Activated T-helper 1 cell treated with anti-CD3 and anti-CD28 coated beads, Interleukin-12 subunit alpha, Interleukin-12 subunit beta, Interleukin-2, Interleukin-4 antibody, amounts not matched to agents 30 ng/mL and 10 ng/mL and 1 ng/mL, durations not matched to agents 14 hours and 24 hours and 36 hours (primary cell): ENCODE measurements at places on chromosomes 5 and 9.

- DNase-seq, result peak; percentile 26
These were observed 272.7 kb upstream of the PANK3 start for GRCh38 chr5:168851902-168852321.

DNA sequence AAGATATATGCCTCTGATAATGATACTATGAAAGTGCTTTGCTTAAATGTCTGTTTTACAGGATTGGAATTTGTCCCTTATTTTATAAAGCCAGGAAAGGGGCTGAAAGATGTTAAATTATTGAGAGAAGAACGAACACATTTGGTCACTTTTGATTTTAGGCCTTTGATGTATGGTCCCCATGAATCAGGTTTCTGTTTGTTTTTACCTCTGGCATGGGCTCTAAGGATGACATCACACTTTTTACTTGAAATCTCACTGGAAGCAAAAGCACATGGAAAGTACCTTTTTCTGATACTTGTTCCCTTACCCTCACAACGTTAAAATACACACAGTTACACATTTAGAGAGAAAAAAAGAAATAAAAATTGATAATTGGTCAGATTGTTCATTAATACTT is 6.9 kb downstream of the OTULIN start:
- DNase-seq, result no peak

- DNase-seq, result no peak
These were observed at the start of gene RNF180 for GRCh38 chr5:64165500-64166200. RNF180 (plus strand) TSS chr5:64165843; CDS start chr5:64200808, 34,965 bp downstream.

DNA sequence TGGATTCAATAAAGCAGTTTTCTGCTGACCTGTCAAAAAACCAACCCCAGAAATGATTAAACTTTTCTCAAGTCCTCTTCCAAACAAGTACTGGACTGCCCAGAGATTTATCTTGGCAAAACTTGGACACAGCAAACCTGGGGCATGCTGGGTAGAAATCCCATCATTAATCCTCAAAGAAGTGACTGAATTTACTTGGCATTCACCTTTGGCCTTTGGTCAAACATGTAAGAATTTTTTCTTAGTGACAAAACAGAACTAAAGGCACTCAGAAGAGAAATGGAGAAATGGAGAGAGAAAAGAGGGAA is 248.6 kb upstream of the NREP start:
- no peak for DNase-seq

- no peak for DNase-seq
These were observed 145.5 kb downstream of the PAX5 start for GRCh38 chr9:36888551-36888950.

DNA sequence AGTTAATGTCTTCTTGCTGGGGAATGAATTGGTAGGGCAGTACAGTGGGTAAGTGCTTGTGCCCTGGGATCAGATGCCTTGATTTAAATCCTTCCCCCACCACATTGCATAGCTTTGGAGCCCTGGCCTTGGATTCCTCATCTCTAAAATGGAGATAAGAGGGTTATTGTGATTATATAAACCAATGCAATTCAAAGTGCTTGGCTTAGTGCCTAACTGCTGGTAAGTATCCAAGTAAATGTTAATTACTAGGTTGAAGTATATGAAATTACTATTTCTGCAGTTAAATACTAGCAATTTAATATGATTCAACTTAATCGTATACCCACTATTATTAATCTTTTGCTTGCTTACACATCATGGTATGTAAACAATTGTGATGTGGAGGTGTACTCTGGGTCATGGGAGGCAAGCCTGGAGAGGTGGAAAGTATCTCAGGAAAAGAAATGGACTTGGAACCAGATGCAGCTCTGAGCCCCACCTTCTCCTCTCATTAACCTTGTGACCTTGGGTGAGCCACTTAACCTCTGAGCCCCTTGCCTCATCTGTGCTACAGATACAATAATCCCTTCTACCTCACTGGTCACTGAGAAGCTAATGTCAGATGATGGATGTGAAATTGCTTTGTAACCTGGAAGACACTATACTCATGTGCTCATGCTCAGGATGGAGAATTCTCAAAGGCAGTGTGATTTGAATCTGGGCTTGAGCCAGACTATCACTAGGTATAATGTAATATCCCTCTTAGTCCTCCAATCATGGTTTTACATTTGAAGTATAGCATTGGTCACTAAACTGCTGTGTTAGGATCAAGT is 23.8 kb downstream of the NEUROG1 start:
- no peak for DNase-seq

- DNase-seq, result no peak
These were observed 76.6 kb upstream of the NR4A3 start for GRCh38 chr9:99745085-99745484.

DNA sequence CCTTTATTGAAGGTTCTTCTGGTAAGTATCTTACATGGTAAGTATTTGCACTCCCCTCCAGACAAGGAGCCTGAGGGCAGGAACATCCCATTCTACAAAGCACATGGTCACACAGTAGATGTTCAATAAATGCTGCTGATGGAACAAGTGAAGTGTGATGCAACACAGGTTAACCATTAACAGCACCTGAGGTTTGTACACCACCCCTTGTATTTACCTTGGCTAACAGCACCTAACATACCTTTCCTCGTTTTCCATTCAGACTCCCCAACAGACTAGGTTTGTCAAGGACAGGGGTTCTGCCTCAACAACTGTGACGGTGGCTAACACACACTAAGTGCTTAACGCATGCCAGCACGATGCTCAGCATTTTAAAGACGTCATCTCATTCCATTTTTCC is 213.6 kb downstream of the MAPKAP1 start:
- no peak for DNase-seq

- DNase-seq, result no peak
These were observed 104.3 kb downstream of the PDE6A start for GRCh38 chr5:149840226-149840825.

DNA sequence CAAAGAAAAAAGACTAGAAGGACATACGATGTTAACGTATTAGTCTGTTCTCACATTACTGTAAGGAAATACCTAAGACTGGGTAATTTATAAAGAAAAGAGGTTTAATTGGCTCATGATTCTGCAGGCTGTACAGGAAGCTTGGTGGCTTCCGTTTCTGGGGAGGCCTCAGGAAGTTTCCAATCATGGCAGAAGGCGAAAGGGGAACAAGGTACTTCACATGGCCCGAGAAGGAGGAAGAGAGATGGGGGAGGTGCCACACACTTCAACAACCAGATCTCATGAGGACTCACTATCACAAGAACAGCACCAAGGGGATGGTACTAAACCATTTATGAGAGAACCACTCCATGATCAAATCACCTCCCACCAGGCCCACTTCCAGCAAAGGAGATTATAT is 110.1 kb downstream of the CARTPT start:
- DNase-seq, result no peak

- no peak for DNase-seq
These were observed 282.2 kb downstream of the CWC27 start for GRCh38 chr5:65050826-65051498.

DNA sequence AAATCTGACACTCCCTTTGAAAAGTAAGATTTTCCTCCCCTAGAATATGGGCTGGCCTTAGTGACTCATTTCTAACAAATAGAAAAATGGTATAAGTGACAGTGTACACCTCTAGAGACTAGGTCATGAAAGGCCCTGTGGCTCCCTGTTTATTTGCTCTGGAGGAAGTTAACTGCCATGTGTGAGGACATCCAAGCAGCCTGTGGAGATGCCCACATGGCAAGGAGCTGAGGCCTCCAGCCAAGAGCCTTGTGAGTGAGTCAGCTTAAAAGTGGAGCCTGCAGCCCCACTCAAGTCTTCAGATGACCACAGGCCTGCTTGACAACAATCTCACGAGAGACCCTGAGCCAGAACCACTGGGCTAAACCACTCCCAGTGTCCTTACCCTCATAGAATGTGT is 128.1 kb upstream of the LHFPL2 start:
- DNase-seq, result no peak

DNA sequence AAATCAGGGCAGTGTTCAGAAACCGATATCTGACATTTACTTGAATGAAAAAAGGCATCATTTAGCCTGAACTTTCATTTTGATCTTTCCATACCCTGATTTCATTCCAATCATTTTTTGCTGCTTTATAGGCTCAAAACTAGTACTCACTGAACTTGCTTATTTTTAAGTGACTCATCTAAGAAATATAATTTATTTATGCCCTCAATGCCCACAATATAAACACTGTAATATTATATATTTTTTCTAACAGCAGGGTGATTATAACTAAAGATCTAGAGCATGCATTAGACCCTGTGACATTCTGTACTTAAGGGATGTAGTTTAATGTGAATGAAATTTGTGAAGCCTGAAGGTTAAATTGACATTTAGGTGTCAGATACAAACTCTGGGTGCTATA is 446.1 kb upstream of the CDH10 start:
- no peak for DNase-seq

GRCh38 chr9:87795178-87795577 is 69.3 kb downstream of the CTSL start:
- DNase-seq, result no peak
